Fibroblast of the conjunctiva (primary cell): ENCODE measurements at places on chromosomes 1 and 21.

- DNase-seq = no peak
These were observed 390.4 kb upstream of the ADGRL2 start for GRCh38 chr1:81410351-81410750.

DNA sequence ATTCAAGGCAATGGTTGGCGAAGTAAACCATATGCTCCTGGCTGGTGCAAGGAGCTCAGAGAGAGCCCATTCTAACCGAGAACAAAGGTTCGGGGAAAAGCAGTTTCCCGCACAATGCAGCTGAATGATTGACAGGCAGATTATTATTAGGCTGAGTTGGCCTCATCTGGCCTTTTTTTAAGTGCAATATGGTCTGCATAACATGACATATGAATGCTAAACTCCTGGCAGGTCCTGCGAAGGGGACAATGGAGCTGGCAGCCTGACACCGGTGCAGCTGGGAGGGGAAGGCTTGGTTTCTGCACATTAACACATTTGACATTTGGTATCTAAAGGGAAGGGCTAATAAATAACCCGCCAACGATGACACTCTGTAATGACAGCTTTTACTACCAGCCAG lies 92.0 kb downstream of the MIS18A start:
- DNase-seq = no peak

DNA sequence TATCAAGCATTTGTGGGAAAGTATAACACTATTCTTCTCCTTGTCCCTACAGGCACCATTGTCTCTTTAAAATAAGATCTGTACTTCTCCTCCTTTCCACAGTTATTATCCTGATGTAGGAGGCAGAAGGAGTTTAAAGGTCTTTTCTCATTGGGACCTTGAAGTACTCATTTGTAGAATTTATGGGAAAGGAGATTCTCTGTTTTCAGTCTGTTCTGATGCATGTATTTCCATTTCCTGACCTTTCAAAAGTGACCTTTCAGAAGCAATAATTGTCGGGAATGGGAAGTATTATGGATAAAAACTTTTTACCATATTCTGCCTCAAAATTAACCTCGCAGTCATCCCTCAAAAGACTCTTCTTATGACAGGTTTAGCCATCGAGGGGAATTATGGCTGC lies 224.8 kb downstream of the CTH start:
- DNase-seq = no peak

DNA sequence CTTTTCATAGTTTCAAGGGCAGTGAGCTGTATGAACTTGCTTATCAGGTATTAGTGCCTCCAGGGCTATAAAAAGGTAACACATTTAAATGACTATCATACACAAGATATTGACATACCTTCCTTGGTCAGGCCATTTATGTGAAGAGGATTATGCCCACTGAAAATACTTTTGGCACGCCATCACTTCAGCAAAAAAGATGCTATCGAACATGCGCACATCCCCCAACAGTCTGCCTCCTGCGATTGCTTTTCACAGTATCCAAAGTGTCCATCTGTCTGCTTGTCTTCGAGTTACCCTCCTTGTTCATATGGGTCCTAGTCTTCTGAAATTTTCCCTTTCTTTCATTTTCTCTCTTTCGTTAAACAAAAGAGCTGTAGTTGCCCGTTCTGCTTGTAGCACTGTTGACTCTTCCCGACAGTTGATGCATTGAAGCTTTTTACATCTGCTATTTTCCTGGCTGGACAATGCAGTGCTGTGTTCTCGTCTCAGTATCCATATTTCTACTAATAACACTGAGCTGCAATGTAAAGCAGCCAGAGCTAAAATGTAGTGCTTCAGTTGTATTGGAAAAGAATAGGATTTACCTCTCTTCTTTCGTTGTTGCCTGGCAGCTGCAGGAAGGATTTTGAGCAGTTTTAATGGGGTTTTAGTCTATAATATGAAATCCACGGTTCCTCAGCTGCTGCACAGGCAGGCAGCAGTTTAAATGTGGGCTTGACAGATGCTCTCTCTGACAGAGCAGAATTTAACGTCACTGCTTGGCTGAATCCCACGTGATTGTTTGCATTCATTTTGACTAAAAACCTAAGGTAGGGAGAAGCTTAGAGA lies at the start of gene B3GALT2:
Gene B3GALT2, minus strand, starts transcription at position 713 of the 831 bp plus-strand sequence. CDS start 5,051 bp downstream, outside the sequence.
- no peak for DNase-seq
